ENCODE measurements at places on chromosomes 3 and 15.

GRCh38 chr15:39593656-39594445, 13.0 kb downstream of the THBS1 start:
- no peak for DNase-seq

DNA sequence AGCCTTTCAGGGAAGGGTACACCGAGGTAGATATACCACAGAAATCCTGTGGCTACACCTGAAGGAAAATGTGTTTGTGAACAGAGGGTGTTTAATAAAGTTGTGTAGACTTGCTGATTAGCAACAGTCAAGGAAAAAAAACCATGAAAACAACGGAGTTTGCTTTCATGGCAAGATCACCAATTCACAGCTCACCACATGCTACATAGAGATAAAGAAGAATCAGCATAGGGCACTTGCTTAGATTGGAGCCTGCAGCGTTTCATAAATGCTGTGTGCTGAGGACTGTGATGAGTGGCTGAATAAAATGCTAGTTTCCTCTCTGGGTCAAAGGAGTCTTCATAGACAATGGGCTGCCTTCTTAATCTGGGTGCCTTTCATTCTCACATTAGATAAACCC, 257.6 kb downstream of the SLC9A9 start:
- no peak for DNase-seq

DNA sequence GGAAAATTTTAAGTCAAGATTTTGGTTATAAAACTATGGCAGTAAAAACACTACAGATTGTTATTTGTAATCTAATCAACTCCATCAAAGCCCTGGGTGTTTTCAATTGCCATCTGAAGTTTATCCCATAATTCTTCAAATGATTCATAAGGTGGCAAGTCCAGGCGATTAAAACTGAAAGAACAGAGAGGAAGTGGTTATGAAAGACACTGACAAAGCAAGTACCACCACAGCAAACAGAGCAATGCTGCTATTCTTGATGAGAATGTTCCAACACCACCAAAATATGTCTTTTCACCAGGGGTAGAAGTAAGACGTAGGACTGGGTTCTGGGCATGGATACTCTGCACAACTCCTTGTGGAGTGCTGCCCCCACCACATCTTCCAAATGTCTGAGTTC, 86.9 kb upstream of the PRTG start:
- no peak for DNase-seq

DNA sequence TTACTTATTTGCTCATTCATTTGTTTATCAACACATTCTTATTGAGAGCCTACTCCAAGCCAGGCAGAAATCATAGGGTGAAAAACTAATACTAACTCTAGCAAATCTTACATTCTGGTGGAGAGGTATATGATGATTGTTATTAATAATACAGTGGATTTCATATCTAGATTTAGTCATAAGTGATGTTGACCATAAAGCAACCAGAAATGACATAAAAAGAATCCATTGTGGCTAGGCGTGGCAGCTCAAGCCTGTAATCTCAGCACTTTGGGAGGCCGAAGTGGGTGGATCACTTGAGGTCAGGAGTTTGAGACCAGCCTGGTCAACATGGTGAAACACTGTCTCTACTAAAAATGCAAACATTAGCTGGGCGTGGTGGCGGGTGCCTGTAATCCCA, 26.2 kb upstream of the IL20RB start:
- DNase-seq: no peak

- no peak for DNase-seq
Observed at GRCh38 chr3:86969500-86970189, 21.3 kb downstream of the VGLL3 start.

DNA sequence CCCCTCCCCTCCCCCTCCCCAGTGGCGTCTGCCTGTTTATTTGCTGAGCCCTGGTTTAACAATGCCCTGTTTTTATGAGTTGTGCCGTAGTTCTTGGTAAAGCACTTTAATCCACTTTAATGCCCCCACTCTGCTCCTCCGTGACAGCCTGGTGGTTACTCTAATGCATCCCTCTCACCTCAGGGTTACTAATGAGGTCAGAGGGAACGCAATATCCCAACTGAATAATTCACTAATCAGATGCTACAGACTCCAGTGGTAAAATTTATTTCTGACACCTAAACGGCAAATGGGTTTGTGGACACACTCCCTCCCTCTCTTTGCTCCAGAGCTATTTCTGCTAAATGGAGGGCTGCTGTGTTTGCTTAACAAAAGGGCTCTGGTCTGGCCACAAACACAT, 26.1 kb upstream of the NTRK3 start:
- DNase-seq: no peak

GRCh38 chr3:138066383-138066782, 49.0 kb downstream of the DZIP1L start:
- DNase-seq: no peak

GRCh38 chr15:89967881-89968280, 33.2 kb upstream of the ZNF710 start:
- no peak for DNase-seq

- no peak for DNase-seq
Observed at GRCh38 chr3:33831053-33831452, 32.6 kb downstream of the PDCD6IP start.

DNA sequence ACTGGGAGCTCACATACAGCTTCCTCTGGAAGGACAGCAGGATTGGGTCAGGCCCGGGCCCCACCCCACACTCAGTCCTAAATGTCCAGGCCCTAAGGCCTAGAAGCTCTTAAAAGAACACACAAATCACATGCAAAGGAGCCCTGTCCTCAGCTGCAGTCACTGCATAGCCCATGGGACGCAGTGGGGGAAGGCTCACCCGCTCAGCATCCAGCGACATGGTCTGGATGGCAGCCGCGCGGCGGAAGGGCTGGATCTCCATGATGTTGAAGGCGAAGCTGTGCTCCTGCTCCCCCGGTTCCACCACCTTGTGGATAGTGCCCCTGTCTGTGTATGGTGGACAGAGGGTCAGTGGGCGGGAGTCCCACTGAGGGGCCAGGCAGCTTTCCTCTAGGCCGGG, 22.1 kb downstream of the SEMA7A start:
- DNase-seq: no peak

DNA sequence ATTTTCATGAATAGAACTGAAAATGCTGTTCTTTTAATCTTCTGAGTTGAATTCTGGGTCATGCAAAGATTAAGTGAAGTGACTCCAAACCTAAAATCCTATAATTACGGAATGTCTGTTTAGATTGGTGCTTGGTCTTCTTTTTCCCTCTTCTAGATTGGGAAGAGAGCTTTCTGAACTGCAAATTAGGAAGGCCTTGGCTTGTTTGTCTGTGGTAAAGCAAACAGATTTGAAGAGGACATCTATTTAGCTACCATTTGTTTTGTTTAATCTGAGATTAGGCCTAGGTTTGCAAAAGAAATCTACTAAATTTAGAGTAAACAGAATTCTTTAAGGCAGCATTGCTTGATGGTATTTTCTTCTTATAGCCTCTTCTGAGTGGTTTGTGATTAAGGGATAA, 23.5 kb downstream of the PAQR9 start:
- DNase-seq: no peak

- DNase-seq: no peak
Observed at GRCh38 chr3:123283657-123284398, 82.1 kb downstream of the SEC22A start.

DNA sequence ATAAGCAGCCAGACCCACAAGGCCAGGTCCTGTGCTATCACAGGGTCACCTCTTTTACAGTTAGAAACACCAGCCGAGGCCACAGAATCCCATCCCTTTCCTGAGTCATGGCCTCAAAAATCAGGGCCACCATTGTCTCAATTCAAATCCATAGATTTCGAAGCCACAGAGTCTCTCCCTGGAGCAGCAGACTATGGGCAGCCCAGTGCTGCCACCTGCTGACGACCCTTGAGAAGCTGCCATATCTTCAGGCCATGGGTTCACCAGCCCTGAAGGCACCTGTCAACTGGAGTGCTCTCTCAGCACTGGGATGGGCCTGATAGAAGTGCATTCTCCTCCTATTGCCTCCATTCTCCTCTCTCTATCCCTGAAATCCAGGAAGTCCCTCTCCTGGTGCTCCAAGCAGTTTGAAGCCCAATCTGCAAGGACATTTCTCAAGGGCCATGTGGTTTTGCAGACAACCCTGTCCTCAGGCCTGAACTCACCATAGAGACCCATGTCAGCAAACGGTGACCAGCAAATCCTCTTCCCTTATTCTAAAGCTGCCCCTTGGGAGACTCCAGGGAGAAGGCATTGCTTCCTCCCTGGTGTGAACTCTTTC, 39.6 kb downstream of the TGM4 start:
- DNase-seq: peak; percentile 35

DNA sequence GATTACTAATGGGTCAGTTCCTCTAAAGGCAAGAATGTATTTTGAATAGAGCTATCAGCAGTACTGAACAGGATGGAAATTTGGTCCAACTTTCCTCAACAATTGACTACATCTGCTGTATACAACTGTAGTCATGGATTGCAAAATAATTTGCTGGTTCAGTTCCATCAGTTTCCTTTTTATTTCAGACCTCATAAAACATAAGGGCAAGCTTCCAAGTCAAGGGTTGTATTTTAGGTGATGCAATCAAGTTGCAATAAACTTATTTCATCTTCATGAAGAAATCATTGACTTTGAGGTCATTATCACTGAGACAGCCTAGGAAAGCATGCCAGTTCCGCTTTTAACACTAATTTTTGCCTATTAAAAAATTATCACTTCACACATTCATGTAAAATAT, 90.4 kb upstream of the TSEN2 start:
- DNase-seq: no peak

GRCh38 chr15:47843124-47843663, 125.9 kb downstream of the SEMA6D start:
- no peak for DNase-seq
